Placental epithelial cell (primary cell): ENCODE measurements at places on chromosomes 12 and 14. TPM values are rescaled to one million over a fixed set of nuclear protein-coding genes. Genes with fewer than 3 reads are reported as not detected.

Gene PPP4R3A
- 57.3 and 58.6 TPM in 2 replicates for total RNA-seq

Gene RFX4
- total RNA-seq = not detected in 2 replicates

Gene CISTR
- total RNA-seq = not detected in 2 replicates

Gene C3AR1
- total RNA-seq = not detected in 2 replicates

Gene RNASE3
- not detected in 2 replicates for total RNA-seq

Gene IL23A
- 0.22 TPM in 1 of 2 replicates, not detected in the other for total RNA-seq

Gene RNASE7
- not detected in 2 replicates for total RNA-seq

Gene ORAI1
- 9.8 and 12.0 TPM in 2 replicates for total RNA-seq
